AG09309 (cell line): ENCODE measurements at places on chromosomes 3 and 15.

- no peak for DNase-seq
Observed at GRCh38 chr3:48433472-48434118, 3.7 kb upstream of the PLXNB1 start.

DNA sequence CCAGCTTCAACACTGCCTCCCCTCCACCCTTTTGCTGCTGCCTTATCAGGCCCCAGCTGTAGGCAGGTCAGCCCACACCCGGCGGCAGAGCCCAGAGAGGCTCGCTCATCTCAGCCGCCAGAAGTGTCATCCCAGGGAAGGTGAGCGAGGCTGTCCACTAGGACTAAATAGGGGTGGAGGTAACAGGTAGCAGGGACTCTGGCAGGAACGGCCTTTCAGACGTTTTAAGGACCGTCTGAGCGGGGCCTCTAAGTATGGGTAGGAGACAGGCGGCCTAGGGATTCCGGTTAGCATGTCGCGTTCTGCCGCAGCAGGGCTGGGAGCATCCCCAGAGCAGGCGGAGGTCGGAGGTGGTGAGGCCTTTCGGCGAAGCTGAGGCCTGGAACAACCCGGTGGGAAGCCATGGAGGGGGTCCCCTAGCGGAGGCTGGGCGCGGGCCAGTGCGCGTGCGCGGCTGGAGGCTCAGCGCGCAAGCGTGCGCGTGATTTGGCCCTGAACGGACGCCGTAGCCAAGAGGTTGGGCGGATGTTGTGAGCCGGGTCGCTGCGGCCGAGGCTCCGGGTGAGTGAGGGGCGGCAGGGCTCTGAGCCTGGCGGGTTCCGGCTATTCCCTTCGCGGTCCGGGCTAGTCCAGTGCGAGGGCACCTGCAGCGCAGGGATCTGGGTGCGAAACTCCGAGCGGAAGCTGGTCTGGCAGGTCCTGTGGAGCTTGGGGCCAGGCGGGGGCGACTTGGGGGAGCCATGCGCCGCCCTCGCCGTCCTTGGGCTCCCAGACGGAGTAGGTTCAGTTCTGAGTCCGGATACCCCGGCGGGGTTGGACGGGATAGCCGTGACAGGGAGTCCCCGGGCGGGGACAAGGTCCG is at the start of the genes MST1 and RNF123:
Gene MST1 (minus strand): TSS at position 429 of the 862 bp plus-strand sequence. CDS start 783 bp downstream, outside the sequence.
Gene RNF123 (plus strand): TSS at position 512 of the 862 bp plus-strand sequence. CDS start 1,609 bp downstream, outside the sequence.
- peak; percentile 43 for DNase-seq

- no peak for DNase-seq
Observed at GRCh38 chr3:186653080-186653707, 12.6 kb upstream of the HRG start.

DNA sequence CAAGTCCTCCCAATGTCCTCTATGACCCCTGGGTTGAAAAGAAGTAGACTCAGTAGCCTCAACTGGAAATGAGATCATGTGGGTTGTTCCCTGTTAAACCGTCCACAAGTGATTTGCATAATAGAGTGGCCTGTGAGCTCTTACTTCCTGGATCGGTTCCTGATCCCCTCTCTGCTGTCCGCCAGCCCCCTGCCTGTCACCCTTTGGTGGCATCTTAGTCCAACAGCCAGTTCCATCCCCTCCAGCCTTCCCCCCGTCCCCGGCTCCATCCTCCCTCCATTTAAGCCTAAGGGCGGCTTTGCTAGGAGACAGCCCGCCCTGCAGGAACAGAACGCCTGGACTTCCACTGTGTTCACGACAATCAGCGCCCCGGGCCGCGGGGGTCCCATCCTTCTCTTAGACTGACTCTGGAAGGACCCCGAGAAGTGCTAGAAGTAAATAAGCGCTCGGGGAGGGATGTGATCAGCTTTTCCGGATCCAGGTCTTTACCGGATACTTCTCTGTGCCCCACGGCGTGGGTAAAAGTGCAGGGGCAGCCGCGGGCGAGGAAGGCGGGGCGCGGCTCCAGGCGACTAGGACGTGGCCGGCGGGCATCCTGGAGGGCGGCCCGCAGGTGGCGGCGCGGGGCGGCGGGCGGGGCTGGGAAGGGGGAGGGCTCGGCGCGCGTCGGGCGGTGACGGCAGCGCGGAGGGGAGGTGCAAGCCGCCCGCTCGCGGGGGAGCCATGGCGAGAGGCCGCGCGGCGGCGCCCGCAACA is 51.2 kb upstream of the ULK4 start:
- no peak for DNase-seq

DNA sequence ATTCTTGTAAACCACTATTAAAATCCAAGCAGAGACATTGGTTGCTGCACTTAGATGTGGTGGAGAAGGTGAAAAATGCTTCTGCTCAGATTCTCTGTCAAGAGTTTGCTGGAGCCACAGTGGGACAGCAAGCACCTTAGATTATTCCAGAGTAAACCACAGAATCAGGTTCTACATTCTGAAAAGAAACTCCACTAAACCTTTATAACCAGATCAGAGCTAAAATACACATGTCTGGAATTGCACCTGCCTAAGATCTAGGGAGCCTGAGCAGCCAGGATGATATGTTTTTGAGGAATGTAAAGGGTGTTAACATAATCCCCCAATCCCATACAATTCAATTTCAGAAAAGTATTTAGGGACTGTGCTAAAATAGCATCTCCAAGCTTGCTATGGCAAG is at the start of gene ZPLD1:
Gene ZPLD1 (plus strand): TSS at position 301 of the 400 bp plus-strand sequence. CDS start 3,473 bp downstream, outside the sequence.
- no peak for DNase-seq

DNA sequence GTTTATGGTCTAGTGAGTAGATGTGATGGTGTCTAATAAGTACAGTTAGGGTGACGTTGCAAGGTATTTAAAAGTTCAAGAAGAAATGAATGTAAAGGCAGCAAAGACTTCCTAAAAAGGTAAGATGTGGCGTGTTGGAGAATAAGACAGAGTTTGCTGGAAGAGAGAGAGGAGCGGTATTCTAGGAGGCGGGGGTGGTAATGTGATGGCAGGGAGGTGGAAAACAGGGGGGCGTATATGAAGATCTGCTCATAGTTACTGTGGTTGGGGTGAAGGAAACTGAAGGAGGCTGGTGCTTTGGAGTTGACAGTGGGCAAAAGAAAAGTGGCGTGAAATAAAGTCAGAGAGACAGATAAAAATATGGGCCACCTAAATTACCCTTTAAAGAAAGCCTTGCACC is 164.9 kb upstream of the LRRN1 start:
- DNase-seq = no peak

DNA sequence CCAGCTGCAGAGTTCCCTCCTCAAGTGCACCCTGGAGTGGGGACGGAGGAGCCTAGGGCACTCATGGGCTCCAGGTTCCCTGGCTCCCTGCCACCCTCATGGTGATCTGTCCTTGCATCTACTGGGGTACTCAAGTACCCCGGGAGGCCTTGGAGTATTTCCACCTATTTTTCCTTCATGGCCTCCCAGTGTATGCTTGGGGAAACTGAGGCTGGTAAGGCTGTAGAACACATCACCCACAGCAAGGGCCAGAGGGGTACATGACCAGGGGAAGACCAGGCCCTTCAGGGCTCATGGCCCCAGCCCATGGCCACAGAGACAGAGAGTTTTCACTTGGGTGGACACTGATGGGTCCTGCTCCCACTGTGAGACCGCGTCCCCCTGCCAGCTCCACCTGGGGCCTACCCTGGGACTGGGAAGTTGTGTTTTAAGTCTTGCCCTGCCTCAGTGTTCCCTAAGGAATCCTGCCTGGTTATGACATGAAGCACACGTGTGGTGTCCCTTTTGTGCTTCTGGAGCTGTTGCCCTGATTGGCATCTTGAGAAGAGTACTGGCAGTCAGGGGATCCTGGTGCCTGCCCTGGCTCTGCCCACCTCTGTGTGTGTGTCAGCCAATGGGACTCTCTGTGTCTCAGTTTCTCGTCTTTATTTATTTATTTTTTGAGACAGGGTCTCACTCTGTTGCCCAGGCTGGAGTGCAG is 132.8 kb downstream of the TJP1 start:
- no peak for DNase-seq

DNA sequence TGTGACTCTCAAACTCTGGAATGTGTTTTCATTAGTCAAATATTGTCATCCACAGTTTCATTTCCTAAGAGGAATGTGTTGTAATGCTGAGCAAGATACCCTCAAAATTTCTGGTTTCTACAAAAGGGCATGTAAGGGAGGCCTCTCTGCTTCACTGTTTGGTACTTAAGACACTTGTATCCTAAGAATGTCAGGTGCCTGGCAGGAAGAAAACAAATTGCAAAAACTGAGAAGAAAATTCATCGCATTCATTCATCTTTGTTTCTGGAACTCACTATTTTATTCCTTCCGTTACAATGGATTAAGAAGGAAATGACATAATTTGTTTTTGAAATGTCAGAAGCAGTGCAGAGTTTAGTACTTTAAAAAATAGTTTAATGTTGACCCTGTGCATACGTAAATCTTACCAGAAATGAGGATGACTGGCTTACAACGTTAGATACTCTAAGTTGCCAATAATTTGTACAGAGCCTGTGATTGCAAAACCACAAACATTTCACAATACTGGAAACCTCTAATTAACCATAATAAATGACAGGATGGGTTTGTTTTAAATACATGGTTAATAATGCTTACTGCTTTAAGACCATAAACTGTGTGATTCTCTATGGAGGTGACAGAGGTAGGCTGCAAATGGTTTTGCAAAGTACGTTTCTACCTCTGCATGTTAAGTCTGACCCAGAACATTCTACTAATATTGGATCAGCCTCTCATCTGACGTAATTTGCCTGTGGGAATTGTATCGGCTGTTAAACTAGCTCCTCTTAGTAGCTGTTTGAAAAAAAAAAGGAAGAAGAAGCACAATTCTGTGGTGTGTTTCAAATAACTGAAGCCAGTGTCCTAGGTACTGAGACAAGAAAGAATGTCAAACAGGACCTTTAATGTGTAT is 477.8 kb downstream of the RBMS3 start:
- peak; percentile 80 for DNase-seq

DNA sequence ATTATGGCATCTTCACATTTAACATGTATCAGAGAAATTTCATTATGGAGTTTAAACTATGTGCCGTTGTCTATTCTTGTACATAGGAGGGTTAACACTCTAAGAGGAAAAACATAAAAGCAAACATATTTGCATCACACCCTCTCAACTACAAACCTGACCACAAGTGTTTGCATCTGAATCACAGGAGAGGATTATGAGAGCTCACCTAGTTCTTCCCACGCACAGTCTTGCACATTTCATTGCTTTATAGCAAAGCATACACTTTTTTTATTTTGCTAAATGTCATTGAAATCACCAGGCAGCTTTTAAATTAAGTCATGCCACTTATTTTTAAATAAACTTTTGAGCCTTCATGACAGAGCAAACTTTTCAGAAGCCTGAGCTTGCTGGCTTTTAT is 12.5 kb downstream of the TRAT1 start:
- no peak for DNase-seq

GRCh38 chr3:38038447-38038911 is 529 bp upstream of the DLEC1 start:
- DNase-seq = no peak

- no peak for DNase-seq
Observed at GRCh38 chr3:60594025-60594424, 657.2 kb downstream of the FHIT start.

GRCh38 chr3:141828890-141829289 is 47.6 kb upstream of the ATP1B3 start:
- no peak for DNase-seq

DNA sequence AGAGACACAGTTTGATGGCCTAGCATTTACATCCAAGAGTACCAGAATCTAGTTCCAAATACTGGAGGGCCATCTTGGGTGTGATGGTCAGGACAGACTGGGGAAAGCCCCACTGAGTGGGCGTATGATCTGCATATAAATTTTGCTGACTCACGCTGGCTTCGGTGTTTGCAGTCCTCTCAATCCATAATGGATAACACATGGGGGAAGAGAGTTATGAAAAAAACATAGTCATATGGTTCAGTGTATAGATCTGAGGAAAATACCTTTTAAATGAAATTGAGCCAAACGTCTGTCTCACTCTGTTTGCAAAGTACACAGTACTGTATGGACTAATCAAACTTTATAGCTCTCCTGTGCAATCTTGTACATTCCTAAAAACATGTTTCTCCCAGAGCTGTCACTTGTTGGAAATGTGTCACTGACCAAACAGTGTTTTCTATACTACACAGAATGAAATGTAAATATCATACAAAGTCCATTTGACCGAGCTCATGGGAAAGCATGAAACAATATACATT is 125.3 kb upstream of the THBS1 start:
- no peak for DNase-seq

- no peak for DNase-seq
Observed at GRCh38 chr3:53223025-53223424, 32.8 kb downstream of the TKT start.

GRCh38 chr3:172596394-172596706 is 73.1 kb upstream of the TNFSF10 start:
- no peak for DNase-seq
